NB4 (cell line): ENCODE measurements at places on chromosomes 16 and 17.
A peak's percentile ranks its signal among the peaks of the same experiment; 100 is the strongest.

- no peak for DNase-seq
Measured at GRCh38 chr17:55978578-55978977, 174.7 kb upstream of the ANKFN1 start.

- no peak for DNase-seq
Measured at GRCh38 chr17:72240333-72240732, 119.5 kb downstream of the SOX9 start.

- no peak for DNase-seq
Measured at GRCh38 chr16:14667347-14668266, 26.5 kb downstream of the PLA2G10 start.

- no peak for DNase-seq
Measured at GRCh38 chr17:61634942-61635538, 44.0 kb upstream of the NACA2 start.

- peak; percentile 20 for DNase-seq
Measured at GRCh38 chr16:56193951-56194726, 2.9 kb downstream of the GNAO1 start.

- no peak for DNase-seq
Measured at GRCh38 chr17:77602883-77603640, 355.4 kb upstream of the TNRC6C start.

GRCh38 chr16:88050952-88051660 is 99.9 kb downstream of the BANP start:
- DNase-seq: no peak

GRCh38 chr16:30381291-30382041 is 895 bp downstream of the SEPTIN1 start:
- DNase-seq: peak; percentile 77

DNA sequence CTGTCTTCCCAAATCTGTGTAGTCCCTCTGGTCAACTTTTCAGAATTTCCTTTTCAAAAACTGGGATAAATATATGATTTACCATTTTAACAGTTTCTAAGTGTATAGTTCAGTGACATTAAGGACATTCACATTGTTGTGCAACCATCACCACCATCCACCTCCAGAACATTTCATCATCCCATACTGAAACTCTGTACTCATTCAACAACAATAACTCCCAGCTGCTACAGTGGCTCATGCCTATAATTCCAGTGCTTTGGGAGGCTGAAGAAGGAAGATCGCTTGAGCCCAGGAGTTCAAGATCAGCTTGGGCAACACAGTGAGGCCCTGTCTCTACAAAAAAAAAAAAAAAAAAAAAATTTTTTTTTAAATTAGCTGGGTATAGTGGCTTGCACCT is 131.0 kb downstream of the AATF start:
- peak; percentile 43 for DNase-seq

DNA sequence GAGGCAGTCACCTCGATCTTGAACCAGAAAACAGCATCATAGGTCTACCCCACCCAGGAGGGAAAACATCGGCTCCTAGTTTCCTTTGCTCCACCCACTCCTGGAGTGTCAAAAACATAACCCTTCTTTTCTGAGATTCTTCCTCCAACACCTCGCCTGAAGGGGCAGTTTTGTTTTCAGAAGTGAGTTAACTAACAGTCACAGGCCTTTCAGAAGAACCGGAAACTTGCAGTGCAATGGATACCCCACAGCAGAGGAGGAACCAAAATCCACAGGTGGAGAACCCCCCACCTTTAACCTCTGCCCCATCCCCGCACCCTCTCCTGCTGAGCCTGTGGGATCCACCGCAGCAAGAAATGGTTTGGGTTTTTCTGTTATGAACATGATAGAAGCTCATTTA is 7.8 kb upstream of the TEX2 start:
- DNase-seq: no peak

GRCh38 chr16:26070302-26071100 is 378.7 kb downstream of the HS3ST4 start:
- no peak for DNase-seq

GRCh38 chr17:65750631-65751115 is 189.2 kb upstream of the AXIN2 start:
- no peak for DNase-seq

- no peak for DNase-seq
Measured at GRCh38 chr17:53133876-53134275, 688.9 kb upstream of the KIF2B start.

- DNase-seq: peak; percentile 22
Measured at GRCh38 chr16:8720080-8720966, 45.9 kb downstream of the ABAT start.

DNA sequence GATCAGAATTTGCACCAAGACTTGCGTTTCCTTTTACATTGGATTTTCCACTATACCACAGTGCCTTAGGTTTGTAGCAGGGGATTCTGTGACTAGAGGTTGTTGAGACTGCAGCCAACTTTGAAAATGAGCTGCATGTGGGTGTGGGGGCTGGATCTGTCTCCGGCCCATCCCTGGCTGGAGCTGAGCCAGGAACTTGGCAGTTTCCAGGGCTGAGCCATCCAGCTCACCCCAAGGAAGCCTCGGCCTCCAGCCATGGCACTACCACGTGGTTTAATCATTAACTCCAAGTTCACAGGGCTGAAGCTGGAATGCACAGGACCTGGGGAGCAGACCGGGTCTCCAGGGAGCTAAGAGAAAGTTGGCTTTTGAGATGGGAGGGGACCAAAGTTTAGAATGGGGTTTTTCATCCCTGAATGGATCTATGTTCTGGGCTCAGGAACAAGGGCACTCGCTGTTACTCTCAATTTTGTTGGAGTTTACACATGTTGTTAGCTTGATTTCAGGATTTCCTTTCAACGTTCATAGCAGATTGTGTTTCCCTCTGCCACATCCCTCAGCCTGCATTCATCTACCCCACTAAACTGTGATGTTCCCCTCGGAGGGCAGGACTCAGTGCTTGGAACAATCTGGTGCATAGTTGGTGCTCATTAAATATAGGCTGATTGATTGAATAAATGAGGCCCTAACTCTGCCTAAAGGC is 42.3 kb upstream of the HNF1B start:
- no peak for DNase-seq
